Stimulated activated CD4-positive, alpha-beta T cell treated with anti-CD3 and anti-CD28 coated beads, Interleukin-12 subunit alpha, Interleukin-12 subunit beta, amount 100 ng/mL, for 48 hours (primary cell): ENCODE measurements at places on chromosomes 4 and X.
A peak's percentile ranks its signal among the peaks of the same experiment; 100 is the strongest.

DNA sequence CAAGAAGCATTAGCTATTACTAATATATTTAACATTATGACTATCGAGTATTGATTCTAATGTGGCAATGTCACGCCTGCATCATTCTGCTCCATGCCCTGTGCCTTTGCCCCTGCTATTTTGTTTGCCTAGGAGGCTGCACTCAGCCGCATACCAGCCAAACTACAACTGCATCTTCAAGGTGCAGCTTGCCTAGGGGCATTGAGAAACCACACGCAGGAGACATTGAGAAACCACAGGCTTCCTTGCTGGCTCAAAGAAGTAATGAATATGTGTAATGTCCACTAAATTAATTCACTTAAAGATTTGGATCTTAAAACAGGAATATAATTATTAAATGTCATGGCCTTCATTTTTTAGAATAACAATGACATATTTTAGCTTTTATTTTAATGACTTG, 683.6 kb upstream of the TENM3 start:
- no peak for DNase-seq

DNA sequence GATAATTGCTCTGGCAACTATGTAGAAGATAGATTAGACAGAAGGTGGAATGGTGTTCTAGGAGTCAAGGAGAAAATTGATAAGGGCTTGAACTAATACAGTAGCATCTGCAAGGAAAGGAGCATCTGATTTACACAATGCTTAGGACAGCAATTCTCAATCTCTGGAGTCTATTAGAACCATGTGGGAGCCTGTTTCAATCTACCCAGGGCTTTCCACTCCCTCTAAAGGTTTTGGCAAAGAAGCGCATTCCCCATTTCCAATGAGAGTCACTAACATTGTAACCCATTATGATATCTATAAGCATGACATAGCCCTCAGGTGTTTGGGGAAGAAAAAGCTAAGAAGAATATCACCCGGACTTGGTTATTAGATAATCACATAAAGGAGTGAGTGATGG, 168.2 kb downstream of the COL25A1 start:
- no peak for DNase-seq

DNA sequence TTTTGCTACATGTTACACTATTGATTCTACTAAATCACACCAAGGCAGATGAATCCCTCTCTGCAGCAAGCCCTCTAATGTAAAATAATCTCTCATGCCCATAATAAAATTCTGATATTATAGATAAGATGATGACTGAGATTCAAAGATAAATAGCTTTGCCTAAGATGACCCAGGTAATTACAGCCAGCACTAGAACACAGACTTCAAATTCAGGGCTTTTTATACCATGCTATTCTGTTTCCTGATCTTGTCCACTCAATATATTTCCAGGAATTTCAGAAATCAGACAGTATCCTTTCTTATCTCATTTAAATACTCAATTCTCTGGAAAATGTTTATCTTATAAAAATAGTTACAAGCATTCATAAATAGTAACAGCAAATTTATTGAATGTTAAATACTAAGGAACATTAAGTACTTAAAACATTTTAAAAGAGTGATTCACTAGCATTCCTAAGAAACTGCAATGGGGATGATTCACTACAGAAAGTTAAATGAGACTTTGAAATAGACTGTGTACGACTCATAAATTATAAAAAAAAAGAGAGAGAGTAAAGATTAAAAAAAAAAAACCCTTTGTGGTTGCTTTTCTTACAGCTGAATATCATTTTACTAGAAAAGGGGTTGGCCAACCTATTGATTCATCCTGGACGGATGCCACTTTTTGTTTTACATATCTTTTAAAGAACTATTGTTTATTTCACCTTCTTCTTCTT, 45.8 kb upstream of the IL21 start:
- no peak for DNase-seq

DNA sequence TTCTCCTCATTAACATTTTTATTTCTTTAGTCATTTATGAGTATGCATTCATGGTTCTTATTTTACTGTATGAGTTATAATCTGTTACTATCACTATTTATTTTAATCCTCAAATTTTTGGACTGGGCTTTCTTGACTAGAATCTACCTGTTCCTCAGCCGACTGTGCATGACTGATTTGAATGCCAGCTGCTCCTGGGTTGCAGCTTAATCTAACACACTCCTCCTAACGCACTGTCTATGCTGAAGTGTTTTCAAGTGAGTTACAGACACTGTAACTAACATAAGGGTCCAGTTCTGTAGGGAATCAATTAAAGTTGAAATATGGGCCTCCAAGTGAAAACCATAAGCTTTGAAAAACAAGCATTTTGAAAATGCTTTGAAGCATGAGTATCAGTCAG, 137.4 kb upstream of the ARSJ start:
- DNase-seq: no peak

- DNase-seq: no peak
Observed at GRCh38 chrX:93538575-93538974, 134.8 kb downstream of the NAP1L3 start.

GRCh38 chr4:139651282-139652194, 14.1 kb upstream of the MGST2 start:
- peak; percentile 54 for DNase-seq

DNA sequence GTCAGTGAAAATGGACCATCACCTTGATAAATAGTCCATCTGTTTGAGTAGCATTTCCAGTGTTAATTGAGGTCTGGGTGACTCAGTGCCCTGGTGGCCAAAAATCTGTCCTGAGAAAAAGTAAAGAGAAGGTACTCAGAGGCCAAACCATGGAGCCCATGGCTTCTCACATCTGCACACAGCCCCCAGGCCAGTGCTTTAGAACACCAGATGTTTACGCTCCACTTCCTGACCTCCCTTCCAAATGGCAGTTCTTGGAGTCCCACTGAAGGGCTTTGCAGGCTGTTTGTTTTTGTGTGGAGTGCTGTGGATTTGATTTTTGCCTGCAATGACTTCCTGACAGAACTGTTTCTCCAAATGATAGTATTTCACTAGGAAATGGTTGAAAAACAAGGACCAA, 60.2 kb upstream of the GPC4 start:
- no peak for DNase-seq

DNA sequence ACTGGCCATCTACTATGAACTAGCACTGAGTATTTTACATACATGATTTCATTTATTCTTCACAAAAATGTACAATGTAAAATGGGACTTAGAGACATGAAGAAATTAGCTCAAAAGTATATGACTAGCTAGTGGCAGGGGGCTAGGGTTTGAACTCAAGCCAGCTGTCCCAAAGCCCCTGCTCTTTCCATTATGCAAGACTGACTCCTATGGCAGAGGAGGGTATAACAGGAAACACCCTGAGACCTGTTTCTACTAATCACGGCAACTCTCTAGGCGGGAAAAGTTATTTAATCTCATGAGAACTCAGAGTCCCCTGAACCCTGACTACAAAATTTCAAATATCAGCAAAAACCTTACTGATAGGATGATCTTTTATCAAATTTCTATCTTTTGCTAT, 150.6 kb downstream of the PRDM5 start:
- no peak for DNase-seq

GRCh38 chr4:108060164-108060563, 70.5 kb downstream of the HADH start:
- DNase-seq: no peak

DNA sequence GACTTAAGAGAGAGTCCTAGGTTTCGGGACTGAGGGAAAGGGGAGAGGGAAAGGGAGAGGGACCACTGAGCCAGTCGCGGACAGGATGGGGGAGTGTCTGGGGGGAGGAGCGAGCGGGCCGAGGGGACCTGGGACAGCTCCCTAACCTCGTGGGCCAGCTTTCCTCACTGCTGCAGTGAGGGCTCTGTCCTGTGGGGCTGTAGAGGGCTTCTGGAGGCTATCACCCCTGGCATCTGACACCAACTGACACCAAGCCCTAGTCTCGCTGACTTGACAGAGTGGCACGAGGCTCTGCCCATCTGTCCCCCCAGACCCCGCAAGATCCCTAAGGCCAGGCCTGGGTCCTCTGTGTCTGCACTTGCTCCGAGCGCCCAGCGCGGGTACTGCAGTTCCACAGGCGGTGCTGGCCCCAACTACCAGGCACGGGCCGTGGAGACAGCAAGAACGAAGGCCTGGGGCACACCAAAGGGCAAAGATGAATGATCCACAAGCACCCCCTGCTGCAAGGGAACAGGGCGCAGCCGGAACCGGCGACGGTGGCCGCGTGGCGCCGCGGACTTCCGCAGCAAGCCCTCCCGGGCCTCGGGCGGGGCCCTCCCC, 465 bp downstream of the HAUS7 start:
- peak; percentile 10 for DNase-seq

DNA sequence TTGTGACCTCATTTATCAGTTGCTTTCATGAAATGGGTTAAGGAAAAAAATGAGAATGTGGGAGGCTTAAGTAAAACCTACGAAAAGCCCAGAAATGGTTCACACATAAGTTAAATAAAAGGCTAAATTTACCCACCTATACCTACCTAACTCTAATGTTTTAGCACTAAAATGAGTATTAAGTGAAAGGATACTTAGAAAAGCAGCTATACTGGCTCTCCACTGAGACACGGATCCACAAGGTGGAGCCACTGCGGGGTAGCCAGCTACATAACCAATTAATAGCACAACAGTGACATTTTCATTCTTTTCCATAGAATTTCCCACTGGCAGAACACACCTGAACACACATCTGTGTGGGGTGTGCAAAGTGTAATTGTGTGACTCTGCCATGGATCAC, 101.9 kb downstream of the MAML3 start:
- DNase-seq: no peak

- no peak for DNase-seq
Observed at GRCh38 chrX:2463973-2464676, 36.7 kb downstream of the DHRSX start.

DNA sequence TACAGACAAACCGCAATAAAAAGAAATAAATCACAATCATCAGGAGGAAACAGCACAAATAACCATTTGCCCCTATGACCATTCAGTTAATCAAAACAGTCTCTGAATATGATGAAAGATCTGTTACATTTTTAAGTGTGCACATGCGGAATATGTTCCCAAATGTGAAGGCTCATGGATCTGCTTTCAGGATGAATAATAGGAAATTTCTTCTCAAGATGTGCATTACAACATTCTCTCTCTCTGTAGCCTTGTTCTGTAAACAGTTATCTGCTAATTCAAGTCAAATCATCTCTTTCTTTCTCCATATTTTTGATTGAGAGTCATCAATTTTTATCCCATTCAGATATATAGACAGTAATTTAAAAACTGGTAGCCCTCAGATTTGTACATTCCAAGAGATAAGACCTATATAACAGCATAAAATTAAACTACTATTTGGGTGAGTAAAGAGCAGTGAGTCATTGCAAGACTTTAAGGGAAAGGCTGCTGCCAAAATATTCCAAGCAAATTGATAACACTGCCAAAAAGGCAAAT, 433.9 kb upstream of the ATOH1 start:
- DNase-seq: no peak

GRCh38 chr4:1337376-1337831, 9.6 kb upstream of the UVSSA start:
- peak; percentile 54 for DNase-seq

- DNase-seq: no peak
Observed at GRCh38 chrX:41108463-41109205, 23.4 kb downstream of the USP9X start.

- DNase-seq: no peak
Observed at GRCh38 chr4:165626316-165626715, 246.7 kb upstream of the TLL1 start.

DNA sequence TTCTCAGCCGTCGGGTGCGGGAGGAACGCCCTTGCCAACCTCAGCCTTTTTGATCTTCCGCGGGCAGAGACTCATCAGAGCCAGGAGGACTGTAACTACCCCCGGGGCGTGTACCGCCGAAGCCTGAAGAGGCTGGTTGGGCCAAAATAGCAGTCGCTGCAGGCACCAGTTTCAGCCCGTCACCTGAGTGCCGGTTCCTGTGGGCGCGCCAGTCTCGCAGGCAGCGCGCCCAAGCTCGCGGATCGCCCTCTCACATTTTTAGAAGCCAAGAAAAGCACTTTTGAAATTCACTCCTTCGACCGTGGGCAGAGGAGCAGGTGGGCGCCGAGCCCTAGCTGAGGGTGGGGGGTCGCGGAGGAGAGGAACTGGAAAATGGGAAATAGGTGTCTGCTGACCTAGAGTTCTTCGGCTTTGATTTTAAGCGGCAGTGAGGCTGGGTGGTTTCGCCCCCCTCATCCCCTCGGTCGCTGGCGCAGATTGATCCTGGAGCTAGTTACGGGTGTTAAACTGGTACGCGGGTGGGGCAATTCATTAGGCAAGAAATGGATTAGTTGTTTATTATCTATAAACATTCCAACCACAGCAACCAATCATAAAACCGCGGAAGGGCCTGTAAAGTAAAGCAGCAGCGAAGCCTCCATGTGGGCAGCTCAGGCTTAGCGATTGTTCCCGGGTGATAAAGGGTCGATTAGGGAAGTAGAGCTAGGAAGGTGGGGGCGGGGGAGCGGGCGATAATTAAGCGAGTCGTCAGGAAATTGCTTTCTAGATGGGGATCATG, 69.2 kb downstream of the FBXO8 start:
- DNase-seq: no peak

- DNase-seq: no peak
Observed at GRCh38 chr4:7841071-7841470, 98.6 kb downstream of the AFAP1 start.

DNA sequence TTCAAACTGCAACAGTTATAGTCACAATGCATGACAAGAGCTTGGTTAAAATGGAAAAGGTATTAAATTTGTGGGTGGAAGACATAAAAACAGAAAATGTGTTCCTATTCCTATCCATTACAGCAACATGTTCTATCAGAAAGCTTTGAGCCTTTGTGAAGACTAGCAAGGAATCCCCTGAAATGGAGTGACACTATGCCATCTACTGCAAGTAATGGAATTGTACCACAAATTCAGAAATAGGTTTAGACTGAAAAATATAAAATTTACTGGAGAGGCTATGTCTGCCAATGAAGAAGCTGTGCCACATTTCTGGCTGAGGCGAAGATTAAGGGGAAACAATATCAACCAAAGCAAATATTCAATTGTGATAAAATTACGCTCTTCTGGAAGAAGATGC, 247.9 kb downstream of the ADAM29 start:
- no peak for DNase-seq

GRCh38 chrX:72358313-72358712, 52.6 kb upstream of the CITED1 start:
- no peak for DNase-seq

DNA sequence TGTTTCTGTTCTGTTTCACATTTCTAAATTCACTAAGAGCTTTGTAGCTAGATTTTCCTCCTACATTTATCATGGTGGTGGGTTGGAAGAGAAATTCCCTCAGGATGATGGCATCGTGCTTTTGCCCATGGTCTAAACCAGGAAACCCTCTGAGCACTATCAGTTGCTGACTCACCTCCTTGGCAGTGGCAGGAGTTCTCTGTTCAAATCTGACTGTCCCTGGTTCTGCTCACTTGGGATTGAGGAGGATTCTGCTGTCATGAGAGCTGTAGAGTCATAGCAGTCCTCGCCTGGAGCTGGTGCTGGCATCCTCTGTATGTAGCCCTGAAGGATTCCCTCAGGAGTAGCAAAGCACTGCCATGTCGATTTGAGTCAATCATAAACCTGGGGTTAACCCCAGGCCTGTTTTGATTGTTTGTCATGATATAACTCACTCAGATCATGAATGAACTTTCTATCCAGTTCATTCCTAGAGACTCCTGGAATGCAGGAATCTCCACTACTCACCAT, 9.4 kb downstream of the TEX13A start:
- no peak for DNase-seq
